NCI-H1105 (cell line): ENCODE measurements at places on chromosomes 3 and 15.
A peak's percentile ranks its signal among the peaks of the same experiment; 100 is the strongest.

DNA sequence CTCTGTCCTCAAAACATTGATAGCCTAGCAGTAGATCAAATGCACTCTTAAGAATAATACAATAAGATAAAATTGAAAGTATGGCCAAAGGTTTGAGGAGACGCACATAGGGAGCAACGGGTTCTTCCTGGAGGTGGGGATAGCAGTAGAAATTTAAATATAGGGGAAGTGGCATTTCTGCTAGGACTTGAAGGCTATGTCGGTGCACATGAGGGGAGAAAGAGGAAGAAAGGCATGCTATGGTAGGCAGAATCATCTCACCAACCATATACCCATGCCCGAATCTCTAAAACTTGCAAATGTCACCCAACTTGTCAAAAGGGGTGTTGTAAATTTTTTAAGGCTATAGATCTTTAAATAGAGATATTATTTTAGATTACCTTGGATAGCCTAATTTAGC, 735.1 kb upstream of the LMCD1 start:
- DNase-seq, result no peak

DNA sequence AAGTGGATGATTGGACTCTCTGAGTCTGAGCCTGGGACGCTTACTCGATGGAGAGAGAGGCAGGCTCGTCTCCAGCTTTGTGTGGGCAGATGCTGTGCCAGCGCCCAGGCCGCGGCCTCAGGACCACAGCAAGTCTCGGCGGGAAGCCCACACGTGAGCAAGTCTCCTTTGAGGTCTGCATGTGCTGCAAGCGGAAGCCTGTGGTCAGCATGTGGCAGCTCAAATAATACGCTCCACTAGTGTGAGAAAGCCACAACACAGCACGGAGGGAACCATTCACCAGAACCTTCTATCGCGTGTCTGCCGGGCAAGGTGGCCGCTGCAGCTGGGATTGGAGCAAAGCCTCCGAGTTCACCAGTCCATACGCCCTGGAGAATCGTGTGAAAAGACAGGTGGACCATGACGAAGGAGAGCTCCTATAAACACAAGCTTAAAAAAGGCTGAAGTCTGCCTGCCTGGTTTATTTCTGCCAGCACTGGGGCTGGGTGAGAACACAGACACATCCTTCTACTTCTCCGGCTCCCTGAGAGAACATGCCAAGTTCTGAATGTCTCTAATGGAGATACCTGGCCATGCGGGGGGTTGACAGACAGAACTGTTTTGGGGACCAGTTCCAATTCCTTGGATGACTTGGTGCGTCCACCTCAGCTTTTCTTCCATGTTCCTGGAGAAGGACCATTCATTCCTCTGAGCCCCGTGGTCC, 82.0 kb upstream of the LRIG1 start:
- no peak for DNase-seq

GRCh38 chr3:12004741-12005513, 739 bp downstream of the SYN2 start:
- DNase-seq, result peak; percentile 2

GRCh38 chr3:44136421-44136820, 105.3 kb upstream of the TOPAZ1 start:
- DNase-seq, result no peak

GRCh38 chr3:52056521-52056967, at the start of gene DUSP7:
DUSP7 (minus strand) TSS chr3:52056571; CDS start chr3:52056366, 205 bp downstream.
- peak; percentile 39 for DNase-seq

DNA sequence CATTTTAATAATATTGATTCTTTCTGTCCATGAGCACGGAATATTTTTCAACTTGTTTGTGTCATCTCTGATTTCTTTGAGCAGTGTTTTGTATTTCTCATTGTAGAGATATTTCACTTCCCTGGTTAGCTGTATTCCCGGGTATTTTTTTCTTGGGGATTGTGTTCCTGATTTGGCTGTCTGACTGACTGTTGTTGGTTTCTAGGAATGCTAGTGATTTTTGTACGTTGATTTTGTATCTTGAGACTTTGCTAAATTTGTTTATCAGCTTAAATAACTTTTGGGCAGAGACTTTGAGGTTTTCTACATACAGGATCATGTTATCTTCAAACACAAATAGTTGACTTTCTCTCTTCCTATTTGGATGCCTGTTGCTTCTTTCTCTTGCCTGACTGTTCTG, 418.8 kb upstream of the ALCAM start:
- no peak for DNase-seq

- no peak for DNase-seq
These were observed 309.7 kb downstream of the SLC9A9 start for GRCh38 chr3:143538577-143538981.

DNA sequence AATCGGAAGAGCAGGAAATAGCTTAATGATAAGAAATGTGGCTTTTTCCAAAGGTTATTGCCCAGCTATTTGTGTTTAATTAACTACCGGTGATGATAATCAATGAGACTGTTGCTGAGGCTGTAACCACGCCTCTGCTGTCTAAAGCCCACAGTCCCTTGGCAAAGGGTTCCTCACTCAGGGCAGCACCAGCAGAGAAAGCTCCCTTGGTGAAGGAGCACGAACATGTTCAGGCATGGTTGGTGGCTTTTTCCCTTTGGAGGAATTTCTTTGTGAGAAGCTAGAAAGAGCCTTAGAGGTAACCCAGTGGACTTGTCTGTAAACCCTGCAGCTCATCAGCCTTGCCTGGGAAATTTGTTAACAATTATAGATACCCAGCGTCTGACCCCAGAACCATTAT, 7.5 kb upstream of the ST6GAL1 start:
- DNase-seq, result no peak
